Suppressor macrophage (primary cell): ENCODE measurements at places on chromosomes 12 and 14.

GRCh38 chr14:79788346-79788745 is 423.0 kb downstream of the DIO2 start:
- DNase-seq = no peak

DNA sequence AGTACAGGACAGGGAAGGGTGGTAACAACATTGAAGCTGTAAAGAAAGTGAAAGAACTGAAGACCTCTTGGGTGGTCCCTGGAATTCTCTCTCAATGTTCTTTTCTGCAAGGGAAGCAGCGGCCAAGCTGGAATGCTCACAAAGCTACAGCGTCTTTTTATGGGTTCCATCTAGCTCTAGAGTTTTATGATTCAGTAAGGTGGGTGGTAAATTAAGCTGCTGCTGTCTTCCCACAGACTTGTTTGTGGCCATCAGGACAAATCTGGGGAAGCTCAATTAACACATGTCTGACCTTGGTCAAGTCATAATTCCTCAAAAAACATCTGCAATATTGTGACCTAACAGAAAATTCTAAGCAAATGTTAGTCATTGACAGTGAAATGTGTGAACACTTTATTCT is 139.1 kb downstream of the MED13L start:
- peak; percentile 59 for DNase-seq

DNA sequence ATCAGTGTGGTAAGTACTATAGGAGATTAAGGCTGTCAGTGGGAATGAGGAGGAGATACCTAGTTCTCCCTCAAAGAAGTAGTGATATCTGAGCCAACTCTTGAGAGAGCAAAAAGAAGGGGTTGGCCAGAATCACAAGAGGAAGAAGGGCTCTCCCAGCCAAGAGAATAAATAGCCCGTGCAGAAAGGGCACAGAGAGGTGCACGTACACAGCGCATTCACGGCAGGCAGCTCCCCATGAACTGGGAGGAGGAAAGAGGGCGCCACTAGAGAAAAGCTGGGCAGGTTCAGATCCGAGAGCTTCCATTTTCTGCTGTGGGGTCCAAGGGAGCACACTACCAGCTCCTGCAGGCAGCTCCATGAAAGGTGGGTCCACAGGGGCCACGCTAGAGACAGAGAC is 59.9 kb downstream of the PPP2R5E start:
- DNase-seq = no peak

- no peak for DNase-seq
Measured at GRCh38 chr14:82778008-82778590, 1244.4 kb upstream of the SEL1L start.

DNA sequence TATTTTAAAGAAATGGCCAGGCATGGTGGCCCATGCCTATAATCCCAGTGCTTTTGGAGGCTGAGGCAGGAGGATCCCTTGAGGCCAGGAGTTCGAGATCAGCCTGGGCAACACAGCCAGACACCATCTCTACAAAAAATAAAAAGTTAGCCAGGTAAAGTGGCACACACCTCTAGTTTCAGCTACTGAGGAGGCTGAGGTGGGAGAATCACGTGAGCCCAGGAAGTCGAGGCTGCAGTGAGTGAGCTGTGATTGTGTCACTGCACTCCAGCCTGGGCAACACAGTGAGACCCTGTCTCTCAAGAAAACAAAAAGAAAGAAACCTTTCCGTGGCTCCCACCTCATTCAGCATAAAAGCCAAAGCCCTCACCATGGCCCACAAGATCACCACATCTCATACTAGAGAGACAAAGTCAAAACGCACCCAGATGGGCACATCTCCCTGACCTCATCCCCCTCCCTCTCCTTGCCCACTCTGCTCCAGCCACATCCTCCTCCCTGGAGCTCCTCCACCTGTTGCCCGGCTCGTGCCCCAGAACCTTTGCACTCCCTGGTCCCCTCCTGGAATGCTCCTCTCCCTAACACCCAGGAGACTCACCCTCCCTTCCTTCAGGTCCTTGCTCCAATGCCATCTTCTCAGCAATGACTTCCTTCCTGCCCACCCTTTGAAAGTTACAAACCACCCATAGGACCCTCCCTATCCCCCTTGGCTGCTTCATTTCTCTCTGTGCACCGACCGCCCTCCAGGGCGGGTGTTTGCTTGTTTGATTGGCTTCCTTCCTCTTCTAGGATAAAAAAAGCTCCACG is 4.8 kb upstream of the SCARB1 start:
- DNase-seq = no peak

GRCh38 chr12:107351713-107352112 is 258.4 kb upstream of the CRY1 start:
- no peak for DNase-seq

GRCh38 chr12:90023207-90023900 is 314.7 kb upstream of the ATP2B1 start:
- DNase-seq = no peak

DNA sequence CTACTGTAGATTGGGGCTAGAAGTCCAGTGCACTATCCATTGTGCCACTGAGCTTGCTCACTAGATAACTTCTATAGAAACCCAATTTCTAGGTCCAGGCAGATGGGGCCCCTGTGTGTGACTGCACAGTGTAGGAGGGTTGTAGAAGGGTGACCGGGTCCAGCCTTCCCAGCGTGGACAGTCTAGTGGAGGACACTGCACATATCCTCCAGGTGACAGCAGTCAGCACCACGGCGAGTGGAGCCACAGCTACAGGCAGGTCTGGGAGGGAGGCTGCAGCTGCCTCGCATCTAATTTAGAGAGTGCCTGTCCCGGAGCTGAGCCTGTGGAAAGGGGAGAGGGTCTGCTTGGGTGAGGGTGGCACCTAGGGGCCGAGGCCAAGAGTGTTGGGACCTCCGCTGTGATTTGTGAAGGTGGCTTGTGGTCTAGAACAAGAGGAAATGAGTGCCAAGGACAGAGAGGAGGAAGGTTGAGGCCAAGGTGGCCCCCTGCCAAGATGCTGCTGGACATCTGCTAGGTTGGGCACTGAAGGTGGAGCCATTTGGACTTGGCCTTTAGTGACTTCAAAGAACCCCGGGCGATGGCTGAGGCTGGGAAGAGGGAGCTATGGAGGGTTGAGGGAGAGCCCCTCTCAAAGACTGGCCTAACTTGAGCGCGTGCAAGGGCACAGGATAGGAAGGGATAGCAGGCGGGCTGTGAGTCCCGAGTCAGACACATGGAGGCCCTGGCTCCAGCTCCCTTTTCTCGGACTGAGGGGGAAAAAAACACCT is 46.0 kb upstream of the TRAF3 start:
- DNase-seq = no peak

DNA sequence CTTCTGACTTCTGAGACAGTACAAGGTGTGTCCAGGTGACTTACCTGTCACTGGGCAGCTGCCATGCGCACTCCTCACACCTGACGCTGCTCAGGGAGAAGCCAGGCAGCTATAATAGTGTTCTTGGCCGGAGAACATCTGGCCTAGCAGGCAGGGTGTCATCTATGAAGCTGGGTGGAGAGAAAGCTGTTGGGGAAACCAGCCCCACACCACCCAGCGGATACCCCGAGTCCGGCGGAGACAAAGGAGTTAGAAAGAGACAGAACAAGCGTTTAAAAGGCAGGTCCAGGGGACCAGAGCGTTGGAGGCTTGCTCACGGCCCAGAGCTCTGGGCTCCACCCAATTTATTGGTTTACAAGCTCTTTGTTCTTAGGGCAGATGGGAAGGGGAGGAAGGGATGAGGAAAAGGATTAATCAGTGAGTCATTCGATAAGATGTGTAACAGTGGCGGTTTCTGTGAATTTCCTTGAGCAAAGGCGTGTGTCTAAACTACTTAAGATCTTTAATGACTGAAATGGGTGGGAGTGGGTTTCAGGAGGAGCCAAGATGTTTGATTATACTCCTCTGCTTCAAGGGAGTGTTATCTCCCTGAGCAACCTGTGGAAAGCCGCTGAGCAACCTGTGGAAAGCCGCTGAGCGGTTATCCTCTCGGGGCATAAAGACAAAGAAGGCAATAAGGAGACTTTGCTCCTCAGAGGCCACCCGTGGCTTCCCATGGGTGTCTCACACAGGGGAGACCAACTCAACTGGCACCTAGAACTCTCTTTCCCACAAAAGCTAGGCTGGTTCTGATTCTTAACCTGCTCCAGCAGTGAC is at the start of gene GALNT8:
GALNT8 (plus strand) TSS at position 580 of the 816 bp plus-strand sequence. CDS start 278 bp downstream, outside the sequence.
- DNase-seq = no peak

DNA sequence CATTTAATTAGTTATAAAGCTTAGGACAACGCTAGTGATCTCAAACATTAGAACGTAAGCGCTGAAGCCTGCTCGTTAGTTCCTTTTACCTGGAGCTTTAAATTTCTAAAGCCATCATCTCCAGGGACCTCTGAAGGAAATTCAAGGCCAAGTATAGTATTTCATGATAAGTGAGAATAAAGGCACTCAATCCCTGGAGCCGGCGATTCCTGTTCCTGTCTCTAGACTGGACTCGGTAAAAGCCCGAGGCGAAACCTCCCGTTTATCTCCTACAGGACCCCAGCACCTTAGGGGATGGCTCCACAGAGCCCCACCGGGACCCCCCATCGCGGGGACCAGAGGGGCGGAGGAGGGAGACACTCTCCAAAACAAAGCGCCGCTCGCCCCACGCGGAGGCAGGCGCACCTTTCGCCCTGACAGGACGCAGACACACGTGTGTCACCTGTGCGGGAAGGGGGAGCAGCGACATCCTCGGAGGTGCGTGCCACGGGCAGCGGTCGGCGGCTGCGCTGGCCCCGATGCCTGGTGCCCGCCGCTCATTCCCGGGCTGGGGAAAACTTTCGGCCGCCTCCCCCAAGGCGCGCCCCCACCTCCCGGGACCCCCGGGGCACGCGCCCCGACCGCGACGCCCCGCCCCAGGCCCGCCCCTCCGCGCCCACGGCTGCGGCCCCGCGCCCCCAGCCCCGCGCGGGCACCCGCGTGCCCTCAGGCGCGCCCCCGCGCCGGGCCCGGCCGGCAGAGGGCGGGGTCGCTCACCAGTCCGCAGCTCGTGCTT is 678 bp downstream of the RPS6KA5 start:
- peak; percentile 85 for DNase-seq

GRCh38 chr12:29365091-29365490 is 15.9 kb downstream of the ERGIC2 start:
- no peak for DNase-seq

DNA sequence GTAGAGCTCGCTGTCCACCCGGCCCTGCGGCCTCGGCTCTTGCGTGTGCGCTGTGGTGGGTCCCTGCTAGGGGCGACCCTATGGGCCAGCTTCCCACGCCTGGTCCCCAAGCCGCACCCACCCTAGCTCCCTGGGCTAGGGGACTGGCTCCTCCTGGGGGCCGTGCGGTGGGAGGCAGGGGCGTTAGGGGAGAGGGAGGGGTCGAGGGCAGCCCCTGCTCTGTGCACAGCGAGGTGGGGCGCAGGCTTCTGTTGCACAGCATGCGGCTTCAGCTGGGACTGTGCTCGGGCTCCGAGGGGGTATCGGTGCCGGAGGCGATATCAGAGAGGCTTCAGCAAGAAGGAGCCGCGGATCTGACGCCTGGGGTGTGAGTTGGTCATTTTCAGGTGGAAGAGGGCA is 86.1 kb downstream of the ALG10 start:
- DNase-seq = no peak

DNA sequence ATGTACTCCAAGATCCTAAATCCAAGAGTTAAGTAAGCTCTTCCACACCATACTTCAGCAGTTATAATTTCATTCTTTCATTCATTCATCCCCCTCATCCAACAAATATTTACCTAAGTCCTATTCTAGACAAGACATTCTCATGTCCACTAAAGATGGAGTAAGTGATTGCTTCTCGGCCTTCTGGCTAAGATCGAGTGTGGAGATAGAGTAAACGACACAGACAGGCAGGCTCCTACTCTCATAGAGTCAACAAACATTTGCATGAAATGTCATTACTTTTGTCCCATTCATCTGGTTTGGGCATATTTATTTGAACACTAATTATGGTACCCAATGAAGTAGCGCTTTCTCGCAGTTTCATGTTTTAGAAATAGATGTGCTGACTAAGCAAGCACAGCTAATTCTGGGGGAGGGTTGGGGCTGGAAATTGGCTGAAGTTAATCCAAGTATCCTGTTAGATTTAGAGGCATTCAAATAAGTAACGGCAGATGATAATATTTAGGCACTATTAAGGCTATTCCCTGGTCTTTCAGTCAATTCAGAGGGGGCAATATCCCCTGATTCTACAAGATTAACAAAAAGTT is 176.5 kb downstream of the CEP128 start:
- DNase-seq = no peak

GRCh38 chr12:21248679-21249078 is 86.0 kb downstream of the SLCO1A2 start:
- no peak for DNase-seq
